ENCODE measurements at places on chromosomes 5 and 9.

- DNase-seq: no peak
These were observed 386.6 kb upstream of the RPS23 start for GRCh38 chr5:82664732-82665131.

- DNase-seq: no peak
These were observed 26.2 kb downstream of the HMGXB3 start for GRCh38 chr5:150026682-150027172.

DNA sequence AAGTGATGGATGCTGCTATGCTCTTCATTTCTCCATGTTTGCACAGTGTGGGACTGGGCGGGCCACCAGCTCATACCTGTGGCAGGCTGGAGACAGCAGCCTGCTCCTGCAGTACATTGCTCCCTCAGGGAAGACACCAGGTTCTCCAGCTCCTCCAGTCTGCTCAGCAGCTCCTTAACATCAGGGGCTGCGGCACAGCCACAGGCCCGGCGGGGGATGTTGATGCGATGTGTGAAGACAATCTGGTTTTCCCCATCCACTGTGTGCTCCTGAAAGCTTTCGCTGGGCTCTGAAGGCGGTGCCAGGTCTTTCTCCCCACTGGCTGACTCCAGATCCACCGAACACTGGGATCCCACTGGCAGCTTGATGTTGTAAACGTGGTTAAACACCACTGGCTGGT is 27.5 kb downstream of the TNC start:
- DNase-seq: no peak

- no peak for DNase-seq
These were observed 1683.2 kb downstream of the MAT2B start for GRCh38 chr5:165188556-165189175.

- DNase-seq: no peak
These were observed 15.0 kb upstream of the S1PR3 start for GRCh38 chr9:88975966-88976889.

- DNase-seq: no peak
These were observed 17.7 kb upstream of the DAB2IP start for GRCh38 chr9:121633736-121634135.

- DNase-seq: no peak
These were observed 32.4 kb downstream of the NEK6 start for GRCh38 chr9:124290053-124290591.

DNA sequence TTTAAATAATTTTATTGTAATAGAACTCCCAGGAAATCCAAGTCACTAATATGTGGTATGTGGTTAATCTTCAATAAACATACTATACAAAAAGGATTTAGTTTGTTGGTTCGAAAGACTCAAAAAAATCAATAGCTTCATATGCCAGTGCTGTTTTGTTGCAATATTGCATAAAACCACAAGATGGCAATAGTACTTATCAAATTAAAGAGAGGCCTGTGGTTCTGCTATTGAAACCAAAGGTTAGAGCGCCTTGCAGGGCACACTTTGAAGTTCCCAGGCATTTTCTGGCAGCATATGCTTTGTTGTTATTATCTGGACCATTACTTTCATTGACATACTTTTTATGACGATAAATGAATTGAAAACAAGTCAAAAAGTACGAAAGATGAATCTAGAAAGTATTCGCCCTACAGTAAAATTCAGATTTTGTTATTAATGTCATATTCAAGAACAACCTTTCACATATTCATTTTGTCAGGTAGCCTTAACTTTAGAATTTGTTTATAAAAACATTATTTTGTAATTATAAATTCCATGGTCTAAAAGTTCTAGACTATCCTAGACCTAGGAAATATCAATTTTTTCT is 316.3 kb downstream of the MCTP1 start:
- DNase-seq: no peak
